ENCODE measurements at places on chromosomes 3 and 15.
A peak's percentile ranks its signal among the peaks of the same experiment; 100 is the strongest.

DNA sequence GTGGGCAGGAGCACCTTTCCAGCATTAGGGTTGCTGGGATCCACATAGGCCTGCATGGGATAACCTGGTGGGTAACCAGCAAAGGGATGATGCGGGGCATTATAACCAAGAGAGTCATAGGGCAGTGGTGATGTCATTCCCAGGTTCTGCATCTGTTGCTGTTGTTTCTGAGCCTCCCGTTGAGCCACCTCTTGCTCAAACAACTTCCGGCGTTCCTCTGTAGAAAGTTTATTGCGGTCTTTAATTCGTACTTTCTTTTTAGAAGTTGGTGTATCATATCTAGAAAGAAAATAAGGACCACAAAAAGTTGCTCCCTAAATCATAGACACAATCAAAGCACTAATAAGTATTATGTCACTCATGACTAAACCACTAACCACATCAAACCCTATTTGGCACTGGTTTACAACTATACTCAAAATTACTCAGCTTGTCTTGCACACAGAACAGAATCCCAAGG lies 77.8 kb downstream of the NBEAL2 start:
- DNase-seq: peak; percentile 69

DNA sequence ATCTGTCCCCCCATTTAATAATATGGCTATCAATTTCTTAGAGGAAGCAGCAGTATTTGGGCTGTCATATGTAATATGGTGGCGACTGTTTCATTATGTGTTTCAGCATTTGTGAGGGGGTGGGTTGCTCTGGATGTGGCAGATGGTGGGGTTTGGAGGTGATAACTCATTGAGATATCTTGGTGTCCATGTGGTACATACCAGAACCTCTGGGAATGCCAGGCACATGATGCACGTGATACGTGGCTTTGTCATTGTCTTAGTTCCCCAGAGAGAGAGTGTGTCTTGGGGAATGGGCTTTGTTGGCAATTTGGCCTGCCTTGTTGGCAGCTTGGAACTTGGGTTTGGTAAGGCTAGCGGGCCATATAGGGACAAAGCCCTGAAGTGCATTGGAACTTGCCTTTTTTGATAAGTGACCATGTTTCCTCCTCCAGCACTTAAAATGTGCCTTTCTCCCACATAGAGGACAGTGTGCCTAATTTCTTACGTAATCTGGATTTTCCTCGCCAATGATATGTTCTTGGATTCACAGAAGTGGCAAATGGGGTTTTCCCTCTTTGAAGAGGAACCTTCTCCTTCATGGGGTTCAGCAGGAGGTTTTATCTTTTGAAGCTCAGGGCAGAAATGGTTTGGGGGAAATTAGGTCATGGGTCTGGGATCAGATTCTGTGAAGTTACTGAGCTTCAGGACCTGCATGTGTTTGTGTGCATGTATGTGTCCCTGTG lies 79.5 kb downstream of the DNASE1L3 start:
- DNase-seq: no peak

DNA sequence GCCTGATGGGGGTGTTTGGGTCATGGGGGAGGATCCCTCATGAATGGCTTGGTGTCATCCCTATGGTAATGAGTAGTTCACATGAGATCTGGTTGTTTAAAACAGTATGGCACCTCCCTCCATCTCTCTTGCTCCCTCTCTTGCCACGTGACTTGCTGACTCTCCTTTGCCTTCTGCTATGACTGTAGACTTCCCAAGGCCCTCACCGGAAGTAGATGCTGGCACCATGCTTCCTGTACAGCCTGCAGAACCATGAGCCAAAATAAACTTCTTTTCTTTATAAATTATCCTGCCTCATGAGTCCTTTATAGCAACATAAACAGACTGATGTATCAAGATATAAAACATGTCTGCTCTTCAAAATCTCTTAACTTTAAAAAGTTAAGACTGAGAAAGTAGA lies 96.1 kb downstream of the TFDP2 start:
- no peak for DNase-seq

DNA sequence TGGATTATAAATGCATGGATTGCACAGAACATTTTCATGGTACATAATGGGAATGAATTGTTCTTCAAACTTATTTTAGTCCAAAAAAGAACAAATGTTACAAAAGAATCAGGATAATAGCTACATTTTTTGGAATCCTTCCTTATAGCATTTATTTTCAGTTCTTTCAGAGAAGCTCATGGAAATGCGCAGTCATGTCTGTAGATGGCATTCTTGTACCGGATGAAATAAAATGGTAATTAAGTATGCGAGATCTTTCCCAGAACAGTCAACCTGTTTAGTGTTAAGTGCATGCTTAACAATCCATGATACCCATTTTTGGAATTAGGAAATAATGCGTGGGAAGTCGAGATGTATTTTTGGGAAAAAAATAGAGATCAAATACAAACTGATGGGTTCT lies 38.2 kb upstream of the GOLGA8B start:
- peak; percentile 35 for DNase-seq

DNA sequence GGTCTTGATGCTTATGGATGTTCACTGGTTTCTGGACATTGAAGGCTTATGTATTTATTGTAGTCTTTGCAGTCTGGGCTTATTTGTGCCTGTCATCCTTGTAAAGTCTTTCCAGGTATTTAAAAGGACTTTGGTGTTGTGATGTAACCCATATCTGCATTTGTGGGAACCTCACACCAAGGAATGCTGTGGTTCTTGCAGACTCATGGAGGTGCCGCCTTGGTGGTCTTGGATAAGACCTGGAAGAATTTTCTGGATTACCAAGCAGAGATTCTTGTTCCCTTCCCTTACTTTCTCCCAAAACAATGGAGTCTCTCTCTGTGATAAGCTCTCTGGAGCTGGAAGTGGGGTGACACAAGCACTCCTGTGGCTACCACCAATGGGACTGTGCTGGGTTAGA lies 363.5 kb upstream of the NECTIN3 start:
- DNase-seq: peak; percentile 46

GRCh38 chr3:129286081-129286480 lies 7.4 kb downstream of the HMCES start:
- DNase-seq: no peak

- no peak for DNase-seq
These were observed 78.2 kb downstream of the GALK2 start for GRCh38 chr15:49248291-49248690.

- DNase-seq: no peak
These were observed 49.0 kb downstream of the CASR start for GRCh38 chr3:122232485-122232884.

- no peak for DNase-seq
These were observed 14.6 kb upstream of the CPOX start for GRCh38 chr3:98608029-98608428.

DNA sequence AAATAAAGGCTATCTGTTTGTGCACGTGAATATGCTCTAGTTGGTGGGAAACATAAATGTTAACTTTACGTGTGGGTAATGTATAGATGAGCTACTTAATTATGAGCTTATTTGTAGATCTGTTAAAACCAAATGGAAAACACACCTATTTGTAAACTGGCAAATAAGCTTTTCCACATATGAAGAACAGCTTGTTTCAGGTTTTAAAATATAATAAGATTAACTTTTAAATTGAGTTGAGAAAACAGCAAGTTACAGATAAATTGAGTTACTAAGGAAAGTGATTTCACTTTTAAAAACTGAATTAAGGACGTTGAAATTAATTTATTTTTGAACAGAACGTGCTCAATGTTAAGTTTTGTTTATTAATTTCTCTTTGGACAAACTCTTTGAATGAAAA lies 140.5 kb downstream of the GRM7 start:
- DNase-seq: no peak

- peak; percentile 68 for DNase-seq
These were observed 217.4 kb upstream of the WNT5A start for GRCh38 chr3:55704521-55704920.

DNA sequence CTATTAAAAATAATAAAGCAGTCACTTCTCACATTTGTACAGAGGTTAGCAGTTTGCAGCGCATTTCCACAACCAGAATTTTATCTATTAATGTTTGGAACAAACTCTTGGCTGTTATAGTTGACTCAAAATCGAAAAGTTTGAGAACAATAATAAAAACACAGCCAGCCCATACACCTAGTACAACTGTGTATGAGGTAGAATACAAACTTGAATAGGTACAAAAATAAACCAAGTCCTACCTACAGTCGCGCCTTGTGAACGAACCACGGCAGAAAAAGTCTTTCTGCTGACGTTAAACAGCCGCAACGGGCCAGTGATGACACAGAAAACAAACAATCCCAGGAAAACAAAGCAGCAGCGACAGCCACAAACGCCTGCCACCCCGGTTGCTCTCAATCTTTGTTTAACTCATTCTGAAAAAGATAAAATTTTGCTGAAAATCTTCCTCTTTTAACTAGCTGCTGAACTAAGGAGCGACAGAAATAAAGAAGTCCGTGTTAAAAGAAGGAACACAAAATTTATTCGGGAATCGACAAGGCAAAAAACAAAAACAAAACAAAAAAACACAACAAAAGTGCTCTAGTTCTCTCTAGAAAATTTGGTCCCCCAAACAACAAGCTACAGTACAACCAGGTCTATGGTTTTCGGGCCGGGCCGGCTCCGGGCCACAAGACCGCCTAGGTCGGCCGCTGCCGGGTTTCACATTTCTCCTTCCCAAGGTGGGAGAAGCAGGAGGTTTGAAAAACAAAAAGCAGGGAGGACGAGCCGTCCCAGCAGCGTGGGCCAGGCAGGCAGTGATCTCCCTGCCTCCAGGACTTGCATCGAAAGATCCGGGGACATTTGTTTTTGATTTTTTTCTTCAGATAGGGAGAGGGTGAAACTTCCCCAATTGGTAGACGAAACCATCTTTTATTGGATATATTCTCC lies 2.9 kb downstream of the FOXL2 start:
- DNase-seq: no peak

DNA sequence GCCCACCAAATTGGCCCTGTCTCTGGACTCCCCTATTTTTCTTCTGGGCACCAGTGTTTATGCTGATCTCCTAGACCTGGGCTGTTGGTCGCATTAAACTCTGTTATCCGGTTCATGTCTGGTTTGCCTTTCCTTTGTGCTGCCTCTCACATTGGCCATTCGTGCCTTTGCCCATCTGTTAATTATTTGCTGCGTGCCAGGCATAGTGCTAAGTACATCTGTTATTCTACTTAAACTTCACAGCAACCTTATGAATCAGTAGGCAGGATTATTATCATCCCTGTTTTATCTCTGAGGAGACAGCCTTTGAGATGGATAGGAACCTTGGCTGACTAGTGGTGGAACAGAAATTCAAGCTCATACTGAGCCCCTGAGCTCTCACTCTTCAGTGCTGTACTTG lies 76.0 kb downstream of the THSD4 start:
- DNase-seq: no peak

- peak; percentile 99 for DNase-seq
These were observed 73.8 kb upstream of the HEG1 start for GRCh38 chr3:125129512-125129997.

DNA sequence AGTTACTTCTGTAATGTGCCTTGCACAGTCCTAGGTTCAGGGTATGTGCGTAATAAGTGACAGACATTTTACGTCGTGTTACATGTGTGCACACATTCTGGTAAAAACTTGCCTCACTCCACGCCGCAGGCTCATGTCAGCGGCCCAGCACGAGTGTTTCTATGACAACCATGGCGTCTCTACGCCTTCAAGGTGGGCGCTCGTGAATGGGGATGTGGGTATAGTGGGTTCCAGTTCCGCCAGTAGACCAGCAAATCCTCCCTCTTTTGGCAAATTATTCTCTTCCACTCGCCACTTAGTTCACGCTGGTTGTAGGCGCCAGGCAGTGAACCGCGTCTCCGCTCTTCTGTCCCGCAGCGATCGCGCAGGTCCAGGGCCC lies 40.3 kb downstream of the CHST14 start:
- DNase-seq: no peak

DNA sequence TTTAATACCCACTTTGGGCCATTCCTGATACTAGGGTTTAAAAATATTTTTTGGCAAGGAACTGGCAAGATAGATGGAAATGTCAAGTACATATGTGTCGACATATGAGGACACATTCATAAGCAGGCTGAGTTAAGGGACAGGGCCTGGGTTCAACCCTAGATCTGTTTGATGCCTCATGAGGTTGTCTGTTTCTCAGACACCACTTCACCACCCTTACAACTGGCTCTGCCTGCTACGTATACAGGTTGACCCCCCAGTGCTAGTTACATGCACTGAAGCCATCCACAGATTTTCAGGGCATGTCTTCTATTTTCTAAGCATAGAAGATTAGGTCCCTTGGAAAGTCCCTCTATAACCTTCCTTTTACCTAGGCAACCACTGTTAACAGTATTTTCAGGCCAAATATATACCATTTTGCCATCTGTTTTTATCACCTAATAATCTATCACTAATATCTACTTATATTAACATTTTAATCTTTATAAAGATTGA lies 296.7 kb downstream of the PLCL2 start:
- no peak for DNase-seq

DNA sequence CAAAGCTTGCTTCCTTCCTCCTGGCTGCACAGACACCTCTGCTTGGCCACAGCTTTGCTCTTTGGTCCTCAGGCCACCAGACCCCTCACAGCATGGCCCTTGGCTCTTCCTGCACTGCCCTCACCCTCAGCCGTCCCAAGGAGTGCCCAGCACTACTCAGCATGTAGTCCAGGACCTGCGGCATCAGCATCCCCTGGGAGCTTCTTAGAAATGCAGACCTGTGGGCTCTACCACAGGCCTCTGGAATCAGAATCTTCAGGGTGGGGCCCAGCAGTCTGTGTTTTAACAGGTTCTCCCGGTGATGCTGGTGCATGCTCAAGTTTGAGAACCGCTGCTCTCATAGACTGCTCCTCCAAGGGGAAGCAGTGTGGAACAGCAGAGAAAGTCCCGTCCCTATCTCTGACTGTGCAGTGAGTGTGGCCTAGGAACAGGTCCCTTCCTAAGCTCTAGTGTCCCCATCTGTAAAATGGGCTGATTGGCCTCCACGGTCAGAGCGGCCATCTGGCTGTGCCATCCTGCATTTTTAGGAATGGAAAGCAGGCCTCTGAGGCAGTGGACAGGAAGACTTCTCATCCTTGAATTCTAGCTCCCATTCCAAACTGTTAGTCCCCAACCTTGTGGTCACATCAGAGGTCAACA lies 36.6 kb downstream of the GOLGA6A start:
- DNase-seq: no peak

GRCh38 chr3:23540600-23540999 lies 265.2 kb upstream of the UBE2E1 start:
- DNase-seq: no peak

DNA sequence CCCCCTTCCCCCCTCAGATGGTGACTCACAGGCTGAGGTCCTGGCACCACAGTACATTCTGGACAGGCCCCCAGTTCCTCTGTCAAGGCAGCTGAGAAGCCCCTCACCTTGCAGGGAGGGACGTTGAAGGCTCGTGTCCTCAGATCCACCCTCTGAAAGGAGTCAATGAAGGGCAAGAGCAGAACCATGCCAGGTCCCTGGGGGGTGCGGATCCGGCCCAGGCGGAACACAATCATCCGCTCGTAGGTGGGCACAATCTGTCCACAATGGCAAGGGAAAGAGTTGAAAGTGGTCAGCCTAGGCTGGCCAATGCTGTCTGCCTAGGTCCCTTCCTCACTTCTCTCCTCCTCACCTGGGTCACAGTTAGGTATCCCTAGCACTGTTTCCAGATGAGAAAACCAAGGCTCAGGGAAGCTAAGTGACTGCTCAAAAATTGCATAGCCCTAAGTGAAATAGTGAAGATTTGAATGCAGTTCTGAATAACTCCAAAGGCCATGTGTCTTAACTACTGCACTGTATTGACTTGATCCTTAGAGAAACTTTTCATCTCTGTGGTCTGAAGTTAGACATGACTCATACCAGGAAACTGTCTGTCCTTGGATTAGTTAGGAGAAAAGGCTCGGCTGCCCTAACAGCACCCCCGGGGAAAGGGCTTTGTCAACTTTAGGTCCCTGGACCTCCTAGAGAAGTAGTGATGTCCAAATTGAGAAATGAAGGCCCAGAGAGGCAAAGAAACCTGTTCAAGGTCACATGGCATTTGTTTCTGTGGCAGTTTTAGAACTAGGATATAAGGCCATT lies 2.9 kb downstream of the STOML1 start:
- DNase-seq: peak; percentile 88

All from astrocyte (in vitro differentiated cells and primary cell).